EH (cell line): ENCODE measurements at places on chromosomes 16 and 17.
A peak's percentile ranks its signal among the peaks of the same experiment; 100 is the strongest.

DNA sequence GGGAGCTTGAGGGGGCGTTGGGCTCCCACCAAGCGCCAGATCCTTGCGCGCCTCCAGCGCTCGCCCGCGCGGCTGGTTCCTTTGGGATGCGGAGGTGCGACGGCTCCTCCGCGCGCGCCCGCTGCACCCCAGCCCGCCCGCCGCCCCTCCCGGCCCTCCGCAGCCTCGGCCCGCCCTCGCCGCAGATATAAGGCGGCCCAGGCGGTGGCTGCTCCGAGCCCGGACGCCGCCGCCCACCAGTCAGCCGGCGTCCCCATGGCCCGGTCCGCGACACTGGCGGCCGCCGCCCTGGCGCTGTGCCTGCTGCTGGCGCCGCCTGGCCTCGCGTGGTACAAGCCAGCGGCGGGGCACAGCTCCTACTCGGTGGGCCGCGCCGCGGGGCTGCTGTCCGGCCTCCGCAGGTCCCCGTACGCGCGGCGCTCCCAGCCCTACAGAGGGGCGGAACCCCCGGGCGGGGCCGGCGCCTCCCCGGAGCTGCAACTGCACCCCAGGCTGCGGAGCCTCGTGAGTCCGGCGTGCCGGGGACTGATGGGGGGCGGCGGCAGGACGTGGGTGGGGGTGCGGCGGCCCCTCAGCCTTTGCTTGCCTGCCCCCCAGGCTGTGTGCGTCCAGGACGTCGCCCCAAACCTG is at the start of gene NPB:
Gene NPB, plus strand, starts transcription at position 216 of the 630 bp plus-strand sequence. Its CDS starts 40 bp downstream, at position 256.
- peak; percentile 42 for DNase-seq

GRCh38 chr17:3890082-3890877 is 2.6 kb downstream of the CAMKK1 start:
- DNase-seq = peak; percentile 94

DNA sequence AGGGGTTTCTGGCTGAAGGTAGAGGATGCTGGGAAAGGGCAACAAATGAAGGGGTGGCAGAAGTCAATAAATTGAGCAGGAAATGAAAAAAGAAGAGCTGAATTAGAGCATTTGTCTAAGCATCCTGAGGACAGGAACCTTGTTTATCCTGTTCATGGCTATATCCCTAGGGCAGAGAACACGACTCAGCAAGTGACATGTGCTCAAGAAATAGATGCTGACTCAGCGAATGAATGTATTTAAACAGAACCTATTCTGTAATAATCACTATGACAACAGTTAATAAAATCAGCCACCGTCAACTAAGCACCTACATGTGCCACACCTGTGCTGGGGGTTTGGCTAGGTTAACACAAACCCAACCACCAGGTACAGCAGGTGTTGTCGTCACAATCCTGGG is 80.3 kb downstream of the CDK5R1 start:
- DNase-seq = no peak

DNA sequence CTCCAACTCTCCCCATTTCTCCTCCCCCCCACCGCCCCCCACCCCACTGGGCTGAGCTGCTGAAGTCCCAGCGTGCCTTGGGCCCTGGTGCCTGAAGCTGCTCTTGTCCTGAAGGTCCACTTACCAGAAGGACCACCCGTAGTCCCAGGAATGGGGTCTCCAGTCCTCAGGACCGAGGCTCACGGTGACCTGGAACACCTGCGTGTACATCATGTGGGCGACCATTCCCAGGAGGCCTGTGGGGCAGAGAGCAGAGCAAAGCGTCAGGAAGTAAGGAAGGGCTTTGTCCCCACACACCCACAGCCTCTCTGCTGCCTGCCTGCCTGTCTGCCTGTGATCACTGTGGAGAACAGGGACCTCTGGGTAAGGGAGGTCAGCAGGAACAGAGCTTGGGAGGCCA is 218.7 kb downstream of the GSG1L start:
- DNase-seq = no peak

DNA sequence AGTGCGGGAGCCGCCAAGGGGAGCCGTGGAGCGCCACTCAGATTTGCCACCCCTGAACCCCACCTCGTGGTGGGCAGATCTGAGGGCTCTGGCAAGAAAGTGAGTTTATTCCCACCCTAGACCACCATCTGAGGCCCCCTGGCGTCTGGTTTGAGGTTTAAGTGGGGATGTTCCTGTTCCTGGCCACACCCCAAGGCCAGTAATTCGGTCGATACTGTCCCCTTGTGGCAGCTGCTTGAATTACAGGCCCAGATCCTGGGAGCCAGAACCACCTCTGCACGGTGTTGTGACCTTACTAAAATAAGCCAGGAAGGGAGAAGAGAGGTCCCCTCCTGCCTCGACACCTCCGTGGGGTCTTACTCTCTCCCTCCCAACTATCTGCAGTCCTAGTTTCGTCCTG is 3.3 kb upstream of the LAT start:
- no peak for DNase-seq

DNA sequence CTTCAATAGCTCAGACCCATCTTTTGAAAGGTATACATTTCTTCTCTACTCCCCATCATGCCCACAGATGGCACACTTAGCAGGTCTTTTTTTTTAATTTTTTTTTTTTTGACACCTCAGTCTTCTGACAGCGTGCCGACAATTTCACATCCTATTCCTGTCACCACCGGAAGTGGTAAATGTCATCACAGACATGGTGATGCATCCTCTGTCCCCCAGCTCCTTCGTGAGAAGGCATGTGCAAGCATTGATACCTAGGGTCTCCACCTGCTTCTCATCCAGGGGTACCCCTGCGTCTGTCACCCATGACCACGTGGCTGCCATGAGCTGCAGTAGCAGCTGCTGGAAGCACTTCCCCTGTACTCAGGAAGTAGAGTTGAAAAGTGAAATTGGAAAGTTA is 35.6 kb downstream of the ELAC2 start:
- DNase-seq = no peak

DNA sequence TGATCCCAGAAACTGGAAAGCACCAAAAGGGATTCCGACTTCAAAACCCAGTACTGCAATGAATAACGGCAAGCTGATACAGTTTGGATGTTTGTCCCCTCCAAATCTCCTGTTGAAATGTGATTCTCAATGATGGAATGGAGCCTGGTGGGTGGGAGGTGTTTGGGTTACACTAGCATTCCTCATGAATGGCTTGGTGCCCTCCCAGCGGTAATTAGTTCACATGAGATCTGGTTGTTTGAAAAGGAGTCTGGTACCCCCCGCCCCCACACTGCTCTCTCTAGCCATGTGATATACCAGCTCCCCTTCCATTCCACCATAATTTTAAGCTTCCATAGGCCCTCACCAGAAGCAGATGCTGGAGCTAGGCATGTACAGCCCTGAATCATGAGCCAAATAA is 40.1 kb downstream of the RANBP10 start:
- no peak for DNase-seq

- DNase-seq = no peak
Measured at GRCh38 chr17:50263331-50264262, 10.7 kb upstream of the TMEM92 start.

GRCh38 chr17:33204701-33205100 is 88.4 kb downstream of the ASIC2 start:
- DNase-seq = no peak

- DNase-seq = no peak
Measured at GRCh38 chr16:524274-525040, 3.1 kb upstream of the CAPN15 start.

GRCh38 chr17:73139296-73139695 is 25.5 kb upstream of the SSTR2 start:
- no peak for DNase-seq

DNA sequence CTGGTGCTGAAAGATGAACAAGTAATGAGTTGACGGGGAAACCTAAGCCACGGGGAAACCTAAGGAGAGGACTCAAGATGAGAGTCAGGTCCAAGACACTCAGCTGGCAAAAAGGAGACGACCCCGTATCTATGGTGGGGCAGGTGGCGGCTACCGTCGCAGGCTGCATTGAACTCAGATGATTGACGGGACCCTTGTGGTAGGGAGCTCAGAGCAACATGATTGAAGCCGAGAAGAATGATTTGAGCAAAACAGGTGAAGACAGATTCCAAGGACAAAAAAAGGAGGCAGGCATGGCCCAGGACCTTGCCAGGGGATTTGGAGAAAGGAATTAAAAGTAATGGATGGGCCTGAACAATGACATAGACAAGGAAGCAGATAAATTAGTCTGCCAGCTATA is 7.5 kb upstream of the MYH3 start:
- DNase-seq = no peak

DNA sequence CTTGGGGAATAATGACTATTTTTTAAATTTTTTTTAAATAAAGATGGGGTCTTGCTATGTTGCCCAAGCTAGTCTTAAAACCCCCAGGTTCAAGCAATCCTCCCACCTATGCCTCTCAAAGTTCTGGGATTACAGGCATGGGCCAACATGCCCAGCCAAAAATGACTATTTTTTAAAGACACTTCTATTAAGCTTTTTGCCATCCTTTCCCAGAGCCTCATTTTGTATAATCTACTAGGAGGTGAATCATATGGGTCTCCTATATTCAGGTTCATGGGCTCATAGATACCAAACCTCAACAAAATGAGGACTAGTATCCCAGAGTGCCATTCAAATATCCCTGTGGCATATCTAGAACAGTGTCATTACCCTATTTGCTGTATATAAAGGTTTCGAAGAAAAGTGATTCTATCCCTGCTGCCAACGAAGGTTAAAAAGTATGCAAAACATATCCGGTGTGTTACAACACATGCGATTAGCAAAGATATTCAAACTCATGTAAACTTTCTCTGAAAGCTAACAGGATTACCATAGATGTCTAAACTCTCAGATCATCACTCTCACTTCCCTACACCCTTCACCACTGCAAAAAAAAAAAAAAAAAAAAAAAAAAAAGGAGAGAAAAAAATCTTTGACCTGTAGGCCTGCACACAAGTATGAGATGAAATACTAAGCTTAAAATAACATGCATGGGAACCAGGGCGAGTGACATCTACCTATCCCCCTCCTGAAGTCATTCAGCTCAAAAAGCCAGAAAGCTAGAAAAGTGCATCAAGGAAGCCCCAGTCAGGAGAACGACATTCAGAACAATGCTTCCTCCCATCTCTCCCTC is 23.5 kb downstream of the XPO6 start:
- DNase-seq = peak; percentile 50

DNA sequence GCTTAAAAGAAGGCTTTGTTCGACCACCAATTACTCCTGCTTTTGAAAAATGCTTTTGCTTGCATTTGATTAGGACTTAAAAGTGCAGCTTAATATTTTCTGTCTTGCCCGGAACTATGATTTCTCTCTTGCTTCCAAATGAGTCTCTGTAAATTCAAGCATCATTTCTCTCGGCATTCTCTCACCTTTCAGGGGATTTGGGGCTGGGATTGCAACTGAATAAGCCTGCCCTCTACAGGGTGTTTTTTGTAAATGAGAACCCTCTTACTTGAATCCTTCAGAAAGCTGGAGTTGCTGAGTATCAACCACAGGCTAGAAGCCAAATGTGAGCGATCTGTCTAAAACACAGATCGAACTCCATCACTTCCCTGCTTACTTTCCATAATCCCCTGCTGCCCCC is 234.6 kb downstream of the TMEM114 start:
- DNase-seq = no peak

DNA sequence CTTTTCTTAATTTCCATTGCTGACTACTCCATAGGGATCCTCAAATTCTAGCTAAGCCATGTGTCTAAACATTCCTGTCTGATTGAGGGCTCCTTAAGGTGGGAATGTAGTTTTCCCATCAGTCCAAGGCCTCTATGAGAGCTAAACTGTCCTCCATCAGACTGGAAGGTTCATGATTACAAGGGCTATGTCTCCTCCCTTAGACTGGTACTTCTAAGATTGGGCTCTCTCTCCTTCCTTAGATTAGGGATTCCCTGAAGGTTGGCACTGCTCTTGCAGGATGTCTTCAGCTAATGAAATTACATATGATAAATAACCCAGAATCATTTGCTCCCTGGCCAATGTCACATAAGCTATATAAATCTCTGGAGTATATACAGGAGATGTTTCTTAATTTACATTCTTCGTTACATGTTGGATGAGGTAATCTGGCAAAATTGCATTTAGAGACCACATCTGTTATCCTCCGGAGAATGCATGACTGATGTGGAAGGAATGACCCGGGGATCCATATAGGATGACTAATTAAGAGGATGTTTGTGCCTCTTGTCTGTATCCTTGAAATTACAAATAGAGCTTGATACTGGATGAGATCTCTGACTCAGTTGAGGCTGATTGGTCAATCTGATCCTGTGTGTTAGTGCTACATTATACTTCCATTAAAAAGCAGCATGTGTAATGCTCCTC is 14.2 kb downstream of the B4GALNT2 start:
- peak; percentile 100 for DNase-seq

DNA sequence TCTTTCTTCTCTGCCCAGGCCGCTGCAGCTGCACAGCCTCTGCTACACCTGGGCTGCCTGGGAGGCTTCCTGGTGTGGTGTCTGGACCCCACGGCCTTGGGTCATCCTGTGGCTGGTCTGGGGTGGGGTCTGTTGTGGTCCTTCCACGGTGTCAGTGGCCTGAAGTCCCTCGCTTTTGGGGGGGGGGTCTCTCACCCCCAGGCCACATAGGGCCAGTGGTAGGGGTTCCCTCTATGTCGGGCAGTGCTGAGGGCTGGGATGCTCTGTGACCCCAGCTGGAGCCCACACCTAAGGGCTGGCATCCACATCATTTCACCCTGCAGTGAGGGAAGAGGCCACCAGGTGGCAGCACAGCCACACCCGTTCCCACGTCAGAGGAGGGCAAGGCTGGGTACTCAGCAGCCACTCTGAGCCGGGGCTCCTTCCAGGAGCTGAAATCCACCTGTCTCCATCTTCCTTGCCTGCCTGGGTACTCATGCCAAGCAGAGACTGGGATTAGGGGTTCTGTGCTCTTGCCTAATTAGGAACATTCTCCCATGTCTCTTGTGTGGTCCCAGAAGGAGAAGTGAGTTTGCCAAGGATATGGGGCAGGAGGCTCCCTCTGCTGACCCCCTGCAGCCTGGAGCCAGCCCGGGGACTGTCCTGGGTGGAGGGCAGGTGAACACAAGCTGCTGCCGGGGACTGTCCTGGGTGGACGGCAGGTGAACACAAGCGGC is 13.0 kb downstream of the ENGASE start:
- peak; percentile 59 for DNase-seq

DNA sequence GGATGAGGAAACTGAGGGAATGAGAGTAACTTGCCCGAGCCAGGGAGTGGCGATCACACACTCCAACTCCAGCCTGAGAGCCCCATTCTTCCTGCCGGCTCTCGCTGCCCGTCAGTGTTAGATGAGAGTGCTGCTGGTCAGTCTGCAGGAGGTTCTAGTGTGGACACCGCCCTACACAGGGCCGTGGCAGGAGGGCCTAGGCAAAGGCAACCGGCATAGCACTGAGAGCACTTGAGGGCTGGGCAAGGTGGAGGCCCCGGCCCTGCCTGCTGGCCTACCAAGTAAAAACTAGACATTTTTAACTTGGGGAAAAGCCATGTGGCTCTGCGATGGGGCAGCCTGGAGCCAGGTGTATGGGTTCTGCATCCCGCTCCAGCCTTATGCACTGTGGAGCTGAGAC is 354.8 kb downstream of the SEC14L1 start:
- no peak for DNase-seq
